DMS153 (cell line): ENCODE measurements at places on chromosomes 7 and 10.

DNA sequence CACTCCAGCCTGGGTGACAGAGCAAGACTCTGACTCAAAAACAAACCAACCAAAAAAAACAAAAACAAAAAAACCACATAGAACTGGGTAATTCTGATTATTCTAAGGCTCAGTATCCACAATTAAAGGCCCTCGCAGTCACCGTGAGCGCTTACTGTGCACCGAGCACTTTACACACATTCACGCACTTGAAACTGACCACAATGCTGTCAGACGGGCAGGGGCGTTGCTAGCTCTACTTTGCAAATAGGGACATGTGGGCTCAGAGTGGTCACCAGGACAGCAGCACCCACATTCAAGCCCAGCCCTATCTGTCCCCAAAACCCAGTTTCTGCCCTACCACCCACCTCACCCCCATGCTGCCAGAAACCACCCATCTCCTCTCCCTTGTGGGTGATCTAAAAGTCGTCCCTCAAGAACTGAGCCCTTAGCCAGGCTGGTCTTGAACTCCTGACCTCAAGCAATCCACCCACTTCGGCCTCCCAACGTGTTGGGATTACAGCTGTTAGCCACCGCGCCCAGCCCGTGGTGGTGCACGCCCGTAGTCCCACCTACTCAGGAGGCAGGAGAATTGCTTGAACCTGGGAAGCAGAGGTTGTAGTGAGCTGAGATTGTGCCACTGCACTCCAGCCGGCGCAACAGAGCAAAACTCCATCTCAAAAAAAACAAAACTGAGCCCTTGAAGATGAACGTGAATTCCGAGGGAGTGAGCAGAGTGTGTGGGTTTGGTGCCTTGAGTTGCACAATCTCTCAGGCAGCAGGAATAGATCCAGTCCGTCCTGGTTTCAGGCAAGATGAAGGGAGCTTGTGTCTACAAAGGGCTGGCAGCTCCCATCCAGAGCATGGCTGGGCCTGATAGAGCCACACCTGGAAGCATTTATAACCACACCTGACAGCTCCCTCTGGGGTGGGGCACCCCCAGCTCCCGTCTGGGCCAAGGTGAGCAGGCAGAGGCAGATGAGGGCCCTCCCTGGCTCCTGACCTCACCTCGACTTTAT, 5.4 kb upstream of the HSPB1 start:
- DNase-seq: peak; percentile 58

GRCh38 chr7:5766321-5766761, 15.1 kb downstream of the RNF216 start:
- DNase-seq: no peak

DNA sequence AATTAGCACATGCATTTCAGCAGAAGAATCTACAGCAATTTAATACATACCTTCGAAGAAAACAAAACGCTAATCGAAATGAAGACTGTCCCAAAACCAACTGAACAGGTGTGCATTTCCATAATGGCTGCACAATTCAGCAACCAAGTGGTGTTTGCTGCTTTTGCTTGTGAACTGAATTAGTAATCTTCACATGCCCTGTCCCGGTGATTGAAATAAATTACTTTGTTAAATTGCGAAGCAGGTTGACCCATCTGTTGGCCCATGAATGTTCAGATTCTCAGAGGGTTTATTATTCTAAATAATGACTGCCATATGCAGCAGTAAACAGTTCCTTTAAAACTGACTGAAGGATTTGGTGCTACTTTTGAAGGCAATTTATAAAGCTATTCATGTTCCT, 445.2 kb upstream of the NFE2L3 start:
- no peak for DNase-seq

- DNase-seq: no peak
Measured at GRCh38 chr10:130867446-130868194, 443.9 kb downstream of the TCERG1L start.

DNA sequence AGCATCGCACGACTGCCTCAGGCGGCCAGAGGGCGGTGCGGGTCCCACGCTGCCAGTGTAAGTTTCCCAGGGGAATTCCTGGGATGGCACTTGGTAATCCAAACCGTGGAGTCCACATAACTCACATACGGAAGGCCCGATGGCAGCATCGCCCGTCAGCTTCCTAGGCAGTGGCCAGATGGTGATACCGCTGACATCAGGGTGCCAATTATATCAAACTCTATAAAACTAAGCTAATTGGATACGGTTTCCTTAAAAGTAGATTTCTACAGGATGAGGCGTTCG, 189.8 kb downstream of the CELF2 start:
- DNase-seq: no peak

GRCh38 chr10:95832216-95833041, 75.3 kb upstream of the CC2D2B start:
- no peak for DNase-seq

GRCh38 chr7:116955801-116956476, 2.6 kb downstream of the ST7 start:
- DNase-seq: no peak

DNA sequence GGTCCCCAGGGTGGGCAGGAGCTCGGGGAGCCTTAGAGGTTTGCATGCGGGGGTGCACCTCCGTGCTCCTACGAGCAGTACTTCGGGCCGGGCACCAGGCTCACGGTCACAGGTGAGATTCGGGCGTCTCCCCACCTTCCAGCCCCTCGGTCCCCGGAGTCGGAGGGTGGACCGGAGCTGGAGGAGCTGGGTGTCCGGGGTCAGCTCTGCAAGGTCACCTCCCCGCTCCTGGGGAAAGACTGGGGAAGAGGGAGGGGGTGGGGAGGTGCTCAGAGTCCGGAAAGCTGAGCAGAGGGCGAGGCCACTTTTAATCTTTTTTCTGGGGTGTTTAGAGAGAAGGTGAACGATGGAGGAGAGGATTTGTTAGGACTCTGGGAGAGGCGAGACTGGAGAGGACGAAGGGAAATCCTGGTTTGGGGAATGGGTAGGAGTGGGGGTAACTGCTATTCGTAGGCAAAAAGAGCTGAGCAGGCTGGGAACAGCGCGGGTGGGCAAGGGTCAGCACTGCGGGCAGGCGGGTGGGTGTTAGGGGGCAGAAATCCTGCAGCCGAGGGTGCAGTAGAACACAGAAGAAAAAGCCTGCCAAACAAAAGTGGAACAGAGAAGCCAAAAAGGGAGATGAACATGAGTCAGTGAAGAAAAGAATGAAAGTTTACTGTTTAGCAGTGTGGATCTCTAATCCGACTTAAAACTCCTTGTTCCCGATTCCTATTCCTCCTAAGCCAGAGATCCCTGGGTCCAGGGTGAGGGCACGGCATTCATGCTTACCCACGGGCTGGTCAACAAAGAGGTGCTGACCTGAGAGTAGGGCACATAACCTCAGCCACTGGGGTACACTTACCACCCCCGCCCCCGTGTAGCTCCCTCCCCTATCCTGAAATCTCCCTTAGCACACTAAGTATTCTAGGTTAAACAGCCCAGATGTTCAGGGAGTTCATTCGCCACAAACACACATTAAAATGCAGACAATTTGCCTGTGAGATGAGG, 26.9 kb downstream of the PRSS2 start:
- no peak for DNase-seq

DNA sequence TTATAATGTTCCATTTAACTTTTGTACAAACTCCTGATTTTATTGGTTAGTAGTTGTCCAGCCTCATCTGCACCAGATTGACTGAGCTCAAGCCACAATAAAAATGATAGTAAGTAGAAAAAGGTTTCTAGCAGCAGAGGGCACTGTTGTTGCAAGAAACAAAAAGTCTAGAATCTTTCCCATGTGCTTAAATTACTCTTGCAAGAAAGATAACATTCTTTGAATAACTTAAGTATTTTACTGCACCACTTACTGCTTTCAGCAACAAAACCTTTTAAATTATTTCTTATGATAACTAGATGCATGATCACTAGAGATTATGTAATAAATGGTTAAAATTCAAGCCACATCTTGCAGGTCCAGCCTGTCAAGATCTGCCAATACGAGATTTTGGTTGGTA, 27.0 kb downstream of the LMOD2 start:
- DNase-seq: no peak

DNA sequence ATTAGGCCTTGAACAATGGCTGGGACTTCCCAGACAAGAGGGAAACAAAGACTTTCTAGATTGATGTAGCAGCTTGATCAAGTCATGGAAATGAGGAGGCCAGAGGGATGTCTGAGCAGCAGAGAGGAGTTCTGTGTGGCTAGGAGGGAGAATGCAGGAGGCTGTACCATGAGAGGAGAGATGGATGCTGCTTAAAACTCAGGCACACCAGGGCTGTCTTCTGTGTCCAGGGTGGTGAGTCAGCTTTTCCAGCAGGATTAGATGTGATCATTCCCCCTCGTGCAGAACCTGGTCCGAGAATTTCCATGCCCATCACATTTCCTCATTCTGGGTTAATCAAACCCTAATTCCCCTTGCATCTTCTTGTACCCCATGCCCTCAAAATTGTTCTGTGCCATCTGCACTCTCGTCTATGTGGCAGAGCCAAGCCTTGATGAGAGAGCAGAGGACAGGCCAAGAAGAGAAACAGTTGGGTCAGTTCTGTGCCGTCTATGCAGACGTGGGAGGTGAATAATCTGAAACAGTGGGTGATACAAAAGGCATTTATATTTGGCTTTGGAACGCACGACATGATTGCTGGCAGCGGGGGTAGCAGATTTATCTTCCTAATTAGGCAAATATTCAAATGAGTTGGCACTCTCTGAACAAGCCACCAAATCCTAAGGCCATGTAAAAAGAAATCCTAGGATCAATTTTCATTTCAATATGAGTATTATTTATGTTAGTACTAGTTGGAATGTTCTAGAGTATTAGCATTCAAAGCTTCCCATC, 160.7 kb downstream of the TMEM178B start:
- DNase-seq: no peak

- DNase-seq: no peak
Measured at GRCh38 chr7:17988858-17989257, 38.8 kb downstream of the PRPS1L1 start.

GRCh38 chr10:121921238-121921931, 6.4 kb downstream of the ATE1 start:
- DNase-seq: no peak

- DNase-seq: peak; percentile 81
Measured at GRCh38 chr7:37287131-37287855, 161.4 kb downstream of the ELMO1 start.

- no peak for DNase-seq
Measured at GRCh38 chr7:158497627-158498026, 90.0 kb downstream of the PTPRN2 start.

DNA sequence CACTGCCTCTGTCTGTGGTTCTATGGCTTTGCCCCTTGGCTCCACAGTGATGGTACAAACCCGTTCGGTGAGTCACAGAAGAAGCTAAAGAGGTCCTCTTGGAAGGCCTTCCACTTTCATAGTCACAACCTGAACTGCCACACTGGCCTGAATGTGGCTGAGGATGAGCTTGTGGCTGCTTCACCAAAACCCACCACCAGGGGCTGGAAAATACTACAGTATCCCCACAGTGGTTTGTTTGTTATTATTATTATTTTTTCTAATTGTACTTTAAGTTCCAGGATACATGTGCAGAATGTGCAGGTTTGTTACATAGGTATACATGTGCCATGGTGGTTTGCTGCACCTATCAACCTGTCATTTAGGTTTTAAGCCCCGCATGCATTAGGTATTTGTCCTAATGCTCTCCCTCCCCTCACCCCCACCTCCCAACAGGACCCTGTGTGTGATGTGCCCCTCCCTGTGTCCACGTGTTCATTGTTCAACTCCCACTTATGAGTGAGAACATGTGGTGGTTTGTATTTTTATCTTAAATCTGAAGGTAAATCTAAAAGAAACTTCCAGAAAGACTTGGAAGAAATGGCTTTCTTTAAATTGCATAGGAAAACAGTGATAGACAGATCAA, 160.8 kb upstream of the NPSR1 start:
- DNase-seq: no peak

DNA sequence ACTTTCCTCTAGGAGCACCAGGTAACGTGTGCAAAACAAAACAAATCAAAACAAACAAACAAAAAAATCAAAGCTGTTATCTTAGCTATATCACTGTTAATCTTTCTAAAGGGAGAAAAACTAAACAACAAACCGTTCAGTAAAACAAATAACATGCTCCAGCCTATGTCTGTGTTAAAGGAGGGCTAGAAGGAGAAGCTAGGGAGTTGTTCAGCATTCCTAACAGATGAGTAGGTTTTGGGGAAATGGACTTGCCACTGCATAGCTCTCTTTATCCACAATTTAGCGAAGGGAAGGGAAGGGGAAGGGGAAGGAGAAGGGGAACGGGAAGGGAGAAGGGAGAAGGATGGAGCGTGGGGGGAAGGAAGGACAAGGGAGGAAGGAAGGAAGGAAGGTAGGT, 134.2 kb upstream of the AKR1E2 start:
- no peak for DNase-seq

DNA sequence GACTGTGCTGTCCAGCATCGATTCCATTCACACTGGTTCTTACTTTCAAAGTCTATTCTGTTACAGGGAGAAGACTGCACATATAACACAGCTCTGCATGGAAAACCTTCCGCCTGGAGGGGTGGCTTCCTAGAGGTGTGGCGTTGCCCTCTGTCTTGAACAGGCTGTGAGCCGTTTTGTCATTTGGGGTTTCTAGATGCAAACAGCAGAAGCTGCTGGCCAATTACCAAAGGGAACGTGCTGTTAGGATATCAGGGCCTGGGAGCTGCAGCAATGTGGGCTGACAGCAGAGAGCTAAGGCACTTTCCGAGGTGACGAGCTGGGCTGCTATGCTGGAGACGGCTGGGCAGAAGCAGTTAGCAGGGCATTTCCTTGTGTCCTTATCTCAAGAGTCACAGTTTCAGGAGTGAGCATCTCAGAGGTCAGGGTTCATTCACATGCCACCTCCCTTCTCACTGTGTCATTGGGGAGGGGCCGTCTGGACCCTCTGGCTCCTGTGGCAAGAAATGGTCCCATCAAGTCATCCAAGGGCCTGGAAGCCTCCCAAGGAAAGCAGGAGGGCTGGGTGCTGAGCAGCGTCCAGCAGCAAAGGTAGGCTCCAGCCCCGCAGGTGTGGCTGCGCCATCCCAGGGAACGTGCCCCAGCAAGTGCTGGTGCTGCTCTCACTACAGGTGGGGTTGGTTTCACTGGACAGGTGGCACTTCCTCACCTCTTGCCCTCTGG, 106.5 kb downstream of the WDR37 start:
- DNase-seq: no peak

DNA sequence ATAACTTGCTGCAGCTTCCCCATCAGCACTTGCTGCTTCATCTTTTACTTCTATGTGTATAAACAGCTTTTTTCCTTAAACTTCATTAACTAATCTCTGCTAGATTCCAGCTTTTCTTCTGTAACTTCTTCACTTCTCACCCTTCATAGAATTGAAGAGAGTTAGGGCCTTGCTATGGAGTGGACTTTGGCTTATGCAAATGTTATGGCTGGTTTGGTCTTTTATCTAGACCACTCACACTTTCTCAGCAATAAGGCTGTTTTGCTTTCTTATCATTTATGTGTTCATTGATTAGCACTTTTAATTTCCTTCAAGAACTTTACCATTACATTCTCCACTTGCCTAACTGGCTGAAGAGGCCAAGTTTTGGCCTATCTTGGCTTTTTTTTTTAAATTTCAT, 64.2 kb upstream of the HELLS start:
- no peak for DNase-seq

GRCh38 chr10:118332948-118333710, 9.0 kb downstream of the FAM204A start:
- DNase-seq: peak; percentile 45
